ENCODE measurements at places on chromosomes 2 and 18.

- DNase-seq, result no peak
These were observed 151.9 kb downstream of the CD226 start for GRCh38 chr18:69795791-69796190.

- DNase-seq, result no peak
These were observed 383.3 kb upstream of the MYT1L start for GRCh38 chr2:2714408-2714807.

GRCh38 chr2:147100406-147101035, 744.3 kb upstream of the ACVR2A start:
- DNase-seq, result no peak

- no peak for DNase-seq
These were observed 178.0 kb downstream of the RND3 start for GRCh38 chr2:150309311-150310080.

- no peak for DNase-seq
These were observed 270.5 kb downstream of the ACTR3 start for GRCh38 chr2:114160263-114160981.

DNA sequence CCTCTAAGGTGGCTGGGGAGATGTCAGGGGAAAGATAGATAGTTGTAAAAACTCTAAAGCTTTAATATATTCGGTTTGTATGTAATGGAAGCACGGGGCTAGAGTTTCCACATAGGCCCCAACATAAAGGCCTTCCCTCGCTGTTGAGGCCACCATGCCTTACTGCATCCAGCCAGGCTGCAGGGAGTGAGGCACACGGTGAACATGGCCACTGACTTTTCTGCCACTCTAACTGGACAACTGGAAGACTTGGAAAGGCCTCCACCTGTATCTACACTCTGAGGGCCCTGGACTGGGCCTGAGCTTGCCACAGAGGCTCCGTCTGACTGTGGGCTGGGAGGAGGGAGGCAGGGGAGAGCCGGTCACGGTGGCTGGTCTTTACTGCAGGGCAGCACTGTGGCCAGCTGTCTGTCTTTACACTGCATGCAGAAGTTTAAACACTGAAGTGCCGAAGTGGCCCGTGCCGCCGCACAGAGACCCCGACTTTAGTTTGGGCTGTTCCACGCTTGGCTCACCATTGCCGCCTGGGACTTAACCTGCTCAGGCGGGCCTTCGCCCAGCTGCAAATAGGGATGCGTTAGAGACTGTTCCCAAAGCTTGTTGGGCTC, 66.7 kb downstream of the EMILIN2 start:
- DNase-seq, result no peak

GRCh38 chr2:101981504-101981903, 10.3 kb upstream of the IL1R2 start:
- DNase-seq, result no peak

- no peak for DNase-seq
These were observed 32.2 kb downstream of the PLEKHA3 start for GRCh38 chr2:178512484-178512883.

GRCh38 chr2:70703900-70704549, 64.0 kb downstream of the ADD2 start:
- DNase-seq, result no peak

DNA sequence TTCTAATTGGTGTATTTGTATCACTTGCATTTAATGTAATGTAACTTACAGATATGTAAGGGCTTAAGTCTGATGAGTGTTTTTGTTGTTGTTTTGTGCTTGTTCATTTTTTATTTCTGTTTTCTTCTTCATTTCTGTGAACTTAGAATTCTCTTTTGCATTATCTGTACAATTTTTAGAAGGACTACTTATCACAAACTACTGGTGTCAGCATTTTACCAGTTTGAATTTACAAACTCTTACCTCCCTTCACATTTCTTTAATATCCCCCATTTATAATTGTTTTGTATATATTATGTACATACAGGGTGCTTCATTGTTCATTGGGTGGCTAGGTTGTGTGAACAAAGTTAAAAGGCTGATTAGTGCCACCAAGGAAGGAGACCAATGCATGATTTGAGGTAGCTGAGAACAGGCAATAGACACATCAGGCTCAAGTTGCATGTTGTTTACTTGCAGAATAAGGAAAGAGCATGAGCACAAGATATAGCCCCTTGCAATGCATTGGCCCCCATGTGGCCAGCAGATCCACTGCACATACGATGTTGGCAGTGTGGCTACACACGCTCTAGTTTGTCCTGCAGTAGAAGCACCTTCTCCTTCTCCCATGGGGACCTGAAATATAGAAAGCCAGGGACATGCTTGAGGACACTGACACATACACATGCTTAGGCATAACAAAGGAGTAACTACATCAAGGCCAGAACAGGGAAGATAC, 198.2 kb downstream of the CD8B2 start:
- no peak for DNase-seq

GRCh38 chr2:33205693-33206434, 259.1 kb downstream of the LTBP1 start:
- DNase-seq, result no peak

DNA sequence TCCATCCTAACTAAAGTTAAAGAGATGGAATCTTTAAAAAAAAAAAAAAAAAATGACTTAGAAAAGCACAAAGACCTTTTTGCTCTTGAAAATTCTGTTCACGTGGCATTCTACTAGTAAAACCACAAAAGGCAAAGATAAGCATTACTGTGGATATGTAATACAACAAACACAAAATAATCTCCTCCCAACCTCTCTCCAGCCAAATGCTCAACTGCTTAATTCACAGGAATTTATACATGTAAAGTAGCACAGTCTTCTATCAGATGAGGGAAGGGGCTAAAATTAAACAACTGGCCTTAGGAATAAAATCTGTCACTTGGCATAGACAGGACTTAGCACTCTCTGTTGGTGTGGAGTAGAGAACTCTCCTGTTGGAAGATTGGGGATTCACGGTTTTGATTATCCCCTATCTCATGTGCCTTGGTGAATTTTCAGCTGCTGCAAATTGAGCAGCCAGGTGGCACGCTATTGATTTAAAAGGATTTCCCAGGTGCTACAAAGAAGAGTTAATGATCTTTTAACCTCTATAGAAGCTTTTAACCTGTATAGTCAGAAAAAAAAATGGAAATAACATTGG, 57.4 kb downstream of the ATIC start:
- DNase-seq, result no peak

GRCh38 chr2:28400419-28400818, 7.8 kb downstream of the FOSL2 start:
- no peak for DNase-seq

DNA sequence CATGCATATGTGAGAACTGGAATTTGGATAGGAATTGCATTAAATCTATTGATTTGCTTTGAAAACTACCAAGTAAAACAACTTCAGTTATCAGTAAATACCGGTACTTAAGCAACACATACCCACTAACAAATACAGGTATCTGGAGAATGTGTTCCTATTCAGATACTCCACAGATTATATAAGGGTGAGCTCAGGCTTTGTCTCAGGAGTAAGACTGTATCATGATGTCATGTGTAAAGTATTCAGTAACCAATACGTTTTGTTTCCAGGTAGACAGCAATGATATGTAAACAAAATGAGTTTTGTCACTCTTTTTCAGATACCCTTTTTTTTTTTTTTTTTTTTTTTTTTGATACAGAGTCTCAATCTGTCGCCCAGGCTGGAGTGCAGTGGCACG, 74.8 kb downstream of the DSC3 start:
- DNase-seq, result no peak

DNA sequence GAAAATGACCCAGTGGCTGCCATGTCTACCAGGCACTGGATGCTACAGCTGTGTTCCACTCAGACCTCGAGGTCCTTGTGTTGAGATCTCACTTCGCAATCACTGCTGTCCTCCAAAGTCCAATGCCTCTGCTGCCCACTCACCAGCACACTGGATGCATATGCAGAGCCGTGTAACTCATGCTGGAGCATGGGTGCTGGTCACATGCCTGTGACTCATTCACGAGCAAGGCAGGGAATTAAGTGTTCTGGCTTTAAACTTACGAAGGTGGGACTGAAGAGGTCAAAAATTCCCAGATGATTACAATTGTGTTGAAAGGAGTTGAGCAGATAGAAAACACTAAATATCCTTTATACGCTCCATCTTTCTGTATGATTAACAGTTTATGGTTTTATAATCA, 417.5 kb downstream of the NUP35 start:
- no peak for DNase-seq

DNA sequence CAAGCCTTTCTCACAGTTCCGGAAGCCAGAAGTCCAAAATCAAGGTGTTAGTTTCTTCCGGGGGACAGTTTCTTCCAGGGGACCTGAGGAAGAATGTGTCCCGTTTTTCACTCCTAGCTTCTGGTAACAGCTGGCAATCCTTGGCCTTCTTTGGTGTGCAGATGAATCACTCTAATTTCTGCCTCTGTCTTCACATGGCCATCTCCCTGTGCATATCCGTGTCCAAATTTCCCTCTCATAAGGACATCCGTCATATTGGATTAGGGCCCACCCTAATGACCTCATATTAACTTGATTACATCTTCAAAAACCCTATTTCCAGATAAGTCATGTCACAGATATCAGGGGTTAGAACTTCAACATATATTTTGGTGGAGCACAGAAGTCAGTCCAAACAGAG, 141.4 kb downstream of the ZEB2 start:
- no peak for DNase-seq

DNA sequence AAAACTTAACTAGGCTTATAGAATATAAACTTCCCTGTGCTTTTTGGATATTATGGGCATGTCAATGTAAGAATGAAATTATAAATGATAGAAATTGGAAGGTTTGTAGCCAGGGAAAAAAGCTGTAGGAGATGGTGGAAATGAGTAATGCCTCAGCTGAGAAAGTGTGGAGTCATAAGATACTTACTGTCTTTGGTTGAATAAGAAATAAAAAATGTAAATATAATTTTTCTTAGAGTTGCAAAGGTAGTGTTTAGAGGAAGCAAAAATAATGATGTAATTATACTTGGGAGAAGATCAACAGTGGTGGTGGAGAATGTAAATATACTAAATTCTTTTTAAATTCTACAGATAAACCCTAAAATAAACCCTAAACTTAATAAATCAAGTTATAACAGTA, 26.2 kb upstream of the RND3 start:
- DNase-seq, result no peak

DNA sequence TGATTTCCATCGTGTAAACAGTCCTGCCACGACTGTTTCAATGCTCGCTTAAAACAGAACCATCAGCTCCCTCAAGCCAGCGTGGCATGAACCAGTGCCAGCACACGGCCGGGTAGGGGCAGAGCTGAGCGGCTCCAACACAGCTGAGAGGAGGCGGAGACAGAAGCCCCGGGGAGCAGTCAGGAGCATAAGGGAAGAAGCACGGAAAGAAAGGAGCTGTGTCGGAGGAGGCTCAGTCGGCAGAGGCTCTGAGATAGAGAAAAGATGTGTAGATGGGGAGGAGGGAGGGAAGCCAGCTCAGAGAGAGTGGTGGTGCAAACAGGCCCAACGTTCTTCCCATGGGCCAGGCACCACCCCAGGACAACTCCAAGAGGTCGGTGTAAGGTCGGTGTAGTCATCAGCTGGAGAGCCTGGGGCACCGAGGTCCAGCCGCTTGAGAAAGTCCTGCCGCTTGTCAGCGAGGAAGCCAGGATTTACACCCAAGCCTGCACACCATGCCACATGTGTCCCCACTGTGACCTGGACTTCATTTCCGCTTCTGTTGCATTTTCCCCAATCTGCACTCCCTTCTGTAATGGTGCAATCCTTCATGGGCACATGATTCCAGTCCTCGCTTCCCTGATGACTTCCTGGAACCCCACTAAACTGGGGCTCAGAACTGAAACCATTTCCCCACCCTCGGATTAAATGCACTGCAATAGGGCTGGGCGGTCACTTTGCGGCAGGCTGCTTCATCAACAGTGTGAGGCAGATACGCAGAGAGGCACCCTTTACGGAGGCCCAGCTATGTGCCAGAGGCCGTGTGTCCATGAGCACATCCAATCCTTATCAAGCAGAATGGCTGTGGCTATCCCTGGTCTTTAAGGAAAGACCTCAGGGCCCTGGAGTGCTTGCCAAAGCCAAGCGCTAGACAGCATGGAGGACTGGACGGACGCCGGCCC, 43.5 kb downstream of the CYP27C1 start:
- DNase-seq, result no peak

GRCh38 chr2:144567745-144568144, 47.8 kb upstream of the ZEB2 start:
- no peak for DNase-seq

- DNase-seq, result no peak
These were observed 436.2 kb upstream of the SMIM21 start for GRCh38 chr18:75863696-75864095.

DNA sequence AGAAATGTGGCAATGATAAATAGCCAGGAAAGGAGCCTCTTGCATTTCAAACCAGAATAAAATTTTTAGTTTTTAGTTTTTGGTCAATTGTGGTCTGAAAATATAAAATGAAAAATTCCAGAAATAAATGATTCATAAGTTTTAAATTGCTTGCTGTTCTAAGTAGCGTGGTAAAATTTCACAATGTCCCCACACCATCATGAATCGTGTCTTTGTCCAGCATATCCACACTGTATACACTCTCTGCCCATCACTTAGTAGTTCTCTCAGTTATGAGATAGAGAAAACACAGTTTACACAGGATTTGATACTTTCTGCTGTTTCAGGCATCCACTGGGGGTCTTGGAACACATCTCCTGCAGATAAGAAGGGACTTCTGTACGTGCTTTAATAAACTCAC, 783.9 kb downstream of the TSN start:
- DNase-seq, result no peak

DNA sequence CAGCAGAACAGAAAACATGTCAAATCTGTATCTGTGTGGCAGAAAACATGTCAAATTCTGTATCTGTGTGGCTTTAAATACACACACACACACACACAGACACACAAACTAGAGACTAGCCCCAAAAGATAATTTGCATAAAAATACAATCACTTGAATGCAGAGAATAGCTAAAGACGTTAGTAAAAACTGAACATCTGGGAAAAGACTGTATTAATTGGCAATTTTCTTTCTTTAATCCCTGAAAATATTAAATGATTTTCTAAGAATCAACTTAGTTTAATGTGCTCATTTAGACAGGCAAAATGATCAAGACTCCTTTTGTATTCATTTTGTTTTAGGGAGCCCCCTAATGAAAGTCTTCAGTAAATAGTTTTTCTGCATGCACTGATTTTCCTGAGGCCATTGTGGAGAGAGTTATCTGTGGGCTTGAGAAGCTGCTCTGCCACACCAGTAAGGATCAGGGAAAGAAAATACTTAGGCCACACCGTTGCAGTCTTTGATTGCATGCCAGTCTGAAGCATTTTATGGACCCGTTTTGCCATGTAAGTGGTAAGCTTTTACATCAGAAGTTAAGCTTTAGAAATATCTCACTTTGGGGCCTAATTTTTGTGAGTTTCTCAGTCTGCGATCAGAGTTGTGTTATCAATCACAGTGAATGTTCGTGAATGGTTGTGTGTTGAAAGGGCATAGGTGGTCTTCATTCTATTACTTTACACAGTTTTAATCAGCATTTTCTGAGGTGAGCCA, 2.2 kb downstream of the SPATS2L start:
- no peak for DNase-seq

DNA sequence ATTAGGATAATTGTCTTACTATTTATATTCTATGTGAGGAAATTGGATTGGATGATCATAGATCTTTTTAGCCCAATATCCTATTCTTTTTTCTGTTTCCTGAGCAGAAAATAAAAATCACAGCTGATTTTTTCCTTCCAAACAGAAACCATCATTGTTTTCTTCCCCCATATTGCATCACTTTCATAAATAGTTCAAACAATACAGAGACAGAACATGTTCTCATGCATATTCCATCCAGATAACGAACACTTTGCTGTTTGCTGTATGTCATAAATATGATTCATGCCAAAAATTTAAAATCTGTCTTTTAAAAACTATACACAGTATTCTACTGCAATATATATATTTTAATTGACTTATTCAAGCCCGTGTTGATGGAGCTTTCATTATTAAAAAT, 22.0 kb upstream of the RALBP1 start:
- DNase-seq, result no peak
